ENCODE measurements at places on chromosomes 7 and 10.

GRCh38 chr7:21281193-21281592 is 146.7 kb upstream of the SP4 start:
- no peak for DNase-seq

GRCh38 chr7:98641646-98642500 is 24.8 kb downstream of the NPTX2 start:
- DNase-seq, result no peak

GRCh38 chr10:7161484-7162250 is 249.2 kb downstream of the SFMBT2 start:
- DNase-seq, result no peak

GRCh38 chr10:58201704-58202103 is 66.0 kb downstream of the IPMK start:
- DNase-seq, result no peak

GRCh38 chr10:47320812-47321211 is 1.4 kb upstream of the GDF2 start:
- DNase-seq, result no peak

DNA sequence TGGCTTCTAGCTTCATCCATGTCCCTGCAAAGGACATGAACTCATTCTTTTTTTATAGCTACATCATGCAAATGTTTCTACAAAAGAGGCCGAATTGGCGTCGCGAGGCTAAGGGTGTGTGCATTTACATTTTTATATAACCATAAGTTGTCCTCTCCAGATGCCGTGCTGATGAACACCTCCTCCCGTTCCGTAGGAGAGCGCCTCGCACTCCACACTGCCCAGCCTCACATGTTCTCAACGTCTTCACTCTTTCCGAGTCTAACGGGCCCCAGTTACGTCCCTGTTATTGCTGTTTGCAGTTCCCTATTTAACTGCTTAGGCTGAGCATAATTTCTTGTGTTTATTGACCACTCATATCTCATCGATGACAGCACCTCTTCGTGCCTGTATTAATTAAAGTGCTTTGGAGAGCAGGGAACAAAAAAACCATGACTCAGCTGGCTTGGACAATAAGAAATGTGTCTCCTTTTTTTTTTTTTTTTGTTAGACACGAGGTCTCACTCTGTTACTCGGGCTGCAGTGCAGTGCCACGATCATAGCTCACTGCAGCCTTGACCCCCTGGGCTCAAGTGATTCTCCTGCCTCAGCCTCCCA is 113.5 kb upstream of the SDK1 start:
- no peak for DNase-seq

DNA sequence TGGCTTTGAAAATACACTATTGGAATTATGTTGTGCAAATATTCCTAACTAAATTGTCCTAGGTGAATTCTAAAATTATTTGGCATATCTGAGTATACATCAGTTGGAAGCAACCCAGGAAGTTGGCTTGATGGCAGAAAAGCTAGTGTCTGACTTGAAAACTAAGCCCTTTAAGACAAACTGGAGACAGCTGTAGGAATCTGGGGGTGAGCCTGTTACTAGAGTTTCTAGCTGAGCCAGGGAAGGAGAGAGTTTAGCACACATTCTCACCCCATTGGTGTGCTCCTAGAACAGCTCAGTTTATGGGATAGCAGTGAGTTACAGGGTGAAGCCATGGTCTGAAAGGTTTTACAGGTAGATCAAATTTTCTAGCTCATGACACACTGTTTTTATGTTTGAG is 210.2 kb upstream of the SLC26A5 start:
- no peak for DNase-seq

GRCh38 chr7:123662755-123663154 is 7.1 kb downstream of the LMOD2 start:
- no peak for DNase-seq

- no peak for DNase-seq
These were observed 1651.0 kb downstream of the REEP3 start for GRCh38 chr10:65172249-65172648.

DNA sequence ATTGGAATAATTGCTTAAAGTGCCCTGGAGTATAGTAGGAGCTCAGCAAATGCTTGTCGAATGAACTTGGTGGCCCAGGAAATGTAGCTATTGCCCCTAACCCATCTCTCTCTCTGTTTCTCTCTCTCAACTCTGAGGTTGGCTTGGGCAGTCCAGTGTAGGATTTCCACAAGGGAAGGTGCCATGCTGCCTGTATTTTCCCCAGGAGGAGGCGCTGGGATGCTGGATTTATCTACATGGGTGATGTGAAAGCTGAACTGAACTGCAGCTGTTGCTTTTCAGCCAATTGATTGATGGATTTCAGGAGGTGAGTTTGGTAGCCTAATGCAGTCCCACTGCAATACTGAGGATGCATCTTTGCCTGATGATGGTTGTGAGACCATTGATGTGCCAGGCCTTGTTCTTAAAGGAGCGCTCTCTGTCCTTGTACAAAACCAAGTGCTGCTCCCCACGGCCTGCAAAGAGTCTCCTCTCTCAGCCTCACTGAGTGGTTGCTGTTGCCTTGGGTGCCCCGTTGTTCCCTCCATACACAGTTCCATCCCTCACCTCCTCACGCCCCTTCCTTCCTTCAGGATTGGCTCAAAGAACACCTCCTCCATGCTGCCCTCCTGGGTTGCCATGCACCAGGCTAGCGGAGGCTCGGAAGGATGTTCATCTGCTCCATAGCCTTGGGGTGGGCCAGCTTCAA is 200.6 kb downstream of the GLRX3 start:
- DNase-seq, result no peak

- DNase-seq, result no peak
These were observed 265.6 kb upstream of the FOXK1 start for GRCh38 chr7:4416396-4417056.

GRCh38 chr7:5170251-5170650 is 19.8 kb upstream of the WIPI2 start:
- no peak for DNase-seq

DNA sequence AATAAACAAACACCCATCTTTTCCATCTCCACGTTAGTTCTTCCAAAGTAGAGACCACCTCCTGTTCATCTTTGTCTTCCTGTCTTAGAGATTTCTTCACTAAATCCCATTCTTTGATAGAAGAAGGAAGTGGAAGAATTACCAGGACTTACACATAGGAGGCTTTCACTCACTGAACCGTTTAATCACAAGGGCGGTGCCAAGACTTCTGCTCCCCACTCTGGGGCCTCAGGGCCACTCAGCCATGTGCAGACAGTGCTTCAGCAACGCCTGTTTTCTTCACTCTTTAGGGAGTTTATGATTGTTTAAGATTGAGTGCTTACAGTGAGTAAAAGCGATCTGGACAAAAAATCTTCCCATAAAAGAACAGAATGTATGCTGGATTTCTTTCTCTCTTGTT is 63.9 kb upstream of the SORCS3 start:
- DNase-seq, result no peak

DNA sequence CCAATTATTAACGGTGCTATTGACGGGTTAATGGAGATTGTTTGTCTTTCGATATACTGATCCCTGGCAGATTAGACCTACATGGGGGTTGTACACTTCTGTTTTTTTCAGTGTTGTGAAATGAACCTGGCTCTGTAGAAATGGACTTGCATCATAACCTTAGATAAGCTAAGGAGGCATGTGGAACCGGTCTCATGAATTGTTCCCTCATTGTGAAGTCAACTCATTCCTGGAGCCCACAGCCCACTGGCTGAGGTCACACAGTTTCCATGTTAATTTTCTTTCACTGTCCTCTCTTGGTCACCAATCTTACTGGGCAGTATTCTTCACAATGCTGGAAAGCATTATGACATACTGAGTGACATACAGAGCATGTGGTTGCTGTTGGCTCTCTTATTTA is 202.8 kb downstream of the BMPER start:
- no peak for DNase-seq

DNA sequence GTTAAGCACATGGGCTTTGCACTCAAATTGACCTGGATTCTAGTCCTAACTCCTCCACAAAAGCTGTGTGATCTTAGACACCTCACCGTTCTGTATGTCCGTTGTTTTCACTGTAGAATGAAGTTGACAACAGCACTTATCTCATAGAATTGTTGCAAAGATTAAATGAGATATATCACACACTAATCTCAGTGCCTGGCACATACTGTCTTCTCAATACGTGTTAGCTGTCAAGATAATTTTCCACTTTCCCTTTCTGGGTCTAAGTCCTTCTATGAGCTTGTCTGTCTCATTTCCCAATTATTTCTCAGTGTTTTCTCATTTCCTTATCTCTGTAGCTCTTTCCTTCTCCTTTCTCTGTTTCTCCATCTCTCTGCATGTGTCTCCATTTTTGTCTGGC is 296.6 kb downstream of the KCNMA1 start:
- DNase-seq, result no peak

DNA sequence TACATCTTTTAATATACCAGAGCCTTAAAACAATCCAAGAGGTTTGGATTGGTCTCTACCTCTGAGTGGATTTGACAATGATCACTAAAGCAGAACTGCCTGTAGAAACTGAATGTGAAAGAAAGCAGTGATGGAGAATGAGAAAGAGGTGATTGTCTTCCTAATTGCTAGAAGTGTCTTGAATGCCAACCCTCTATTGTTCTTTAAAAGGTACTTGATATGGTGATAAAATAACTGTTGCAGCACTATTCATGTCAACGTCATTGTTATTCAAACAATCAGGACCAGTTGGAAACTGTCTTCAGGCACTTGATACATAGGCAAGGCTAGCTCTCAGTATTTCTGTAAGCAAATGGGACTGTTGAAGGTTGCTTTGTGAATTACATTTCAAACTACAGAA is 47.9 kb upstream of the ITPRID1 start:
- no peak for DNase-seq

DNA sequence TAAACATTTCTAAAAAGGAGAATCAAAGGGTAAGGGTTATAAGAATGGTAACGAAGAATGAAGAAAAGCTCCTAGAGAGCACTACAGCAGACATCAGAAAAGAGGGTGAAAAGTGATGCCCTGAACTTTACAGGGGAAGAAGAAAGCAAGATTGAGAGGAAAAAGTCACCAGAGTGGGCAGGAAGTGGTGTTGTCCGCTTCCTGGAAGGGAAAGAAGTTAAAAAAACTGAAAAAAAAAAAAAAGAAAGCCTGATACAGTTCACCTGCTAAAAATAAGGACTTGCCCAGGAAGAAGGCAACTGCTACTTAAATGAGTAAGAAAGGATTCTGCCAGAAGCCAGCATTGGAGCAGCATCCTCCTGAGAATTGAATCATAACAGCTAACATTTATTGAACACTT is 330.1 kb upstream of the PHF14 start:
- DNase-seq, result no peak

DNA sequence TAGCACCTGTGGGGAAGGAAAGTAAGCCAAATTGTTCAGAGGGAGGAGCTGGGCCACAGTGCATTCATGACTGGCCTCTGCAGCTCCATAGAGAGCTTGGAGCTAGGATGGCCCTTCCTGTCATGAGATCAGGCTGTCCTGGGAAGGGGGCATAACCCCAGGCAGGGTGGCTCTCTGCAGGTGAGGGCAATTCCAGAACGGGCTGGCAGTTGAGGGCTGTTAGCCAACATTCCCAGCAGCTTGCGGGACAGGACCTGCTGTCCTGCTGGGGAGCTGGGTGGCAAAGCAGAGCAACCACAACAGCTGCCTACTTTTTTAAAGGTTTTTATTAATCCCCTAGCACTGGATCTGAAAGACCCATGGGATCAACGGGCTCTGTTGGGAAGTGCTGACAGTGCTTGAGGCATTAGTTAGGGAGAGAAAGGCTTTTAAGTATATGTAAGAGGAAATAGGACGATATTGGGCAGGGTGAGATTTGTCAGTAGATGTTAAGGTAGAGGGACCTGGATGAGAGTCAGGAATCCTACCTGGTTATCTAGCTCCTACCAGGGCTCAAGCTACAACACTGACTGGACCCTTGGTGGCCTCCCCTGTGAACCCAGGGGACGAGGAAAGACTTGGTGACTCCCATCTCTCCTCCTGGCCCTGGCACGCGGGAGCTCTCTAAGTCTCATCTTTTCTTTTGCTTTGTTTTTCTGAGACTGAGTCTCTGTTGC is 77.8 kb downstream of the NAMPT start:
- DNase-seq, result no peak

- no peak for DNase-seq
These were observed 268.2 kb downstream of the PTEN start for GRCh38 chr10:88131511-88132139.

DNA sequence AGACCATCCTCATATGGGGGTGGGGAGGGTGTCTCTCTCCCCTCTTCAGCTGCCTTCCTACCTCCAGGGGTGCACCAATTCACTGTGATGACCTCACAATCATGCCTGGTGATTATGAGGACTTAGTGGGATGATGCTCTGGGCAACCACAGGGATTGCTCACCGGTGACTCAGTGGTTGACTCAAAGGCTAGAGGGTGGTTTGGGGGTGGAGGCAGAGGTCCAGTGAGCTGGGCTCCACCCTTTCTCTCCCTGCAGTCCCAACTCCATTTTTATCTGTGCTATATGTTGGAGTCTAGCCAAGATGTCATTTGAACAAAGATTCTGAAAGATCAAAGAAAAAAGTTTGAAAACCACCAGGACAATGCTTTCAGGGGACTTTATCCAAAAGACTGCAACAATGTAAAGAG is 286.9 kb downstream of the KCNMA1 start:
- DNase-seq, result no peak

DNA sequence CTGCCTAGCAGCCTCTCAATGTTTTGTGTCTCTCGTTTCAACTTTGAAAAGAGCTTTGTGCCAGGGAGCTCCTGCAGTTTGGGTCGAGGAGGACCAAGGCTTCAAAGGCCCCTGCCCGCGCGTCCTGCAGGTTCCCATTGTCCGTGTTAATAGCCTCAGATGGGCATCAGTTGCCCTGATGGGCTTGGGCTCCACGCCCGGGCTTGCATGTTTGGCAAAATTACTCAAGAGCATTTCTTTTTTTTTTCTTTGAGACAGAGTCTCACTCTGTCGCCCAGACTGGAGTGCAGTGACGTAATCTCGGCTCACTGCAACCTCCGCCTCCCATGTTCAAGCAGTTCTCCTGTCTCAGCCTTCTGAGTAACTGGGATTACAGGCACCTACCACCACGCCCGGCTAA is 636.6 kb downstream of the SDK1 start:
- DNase-seq, result no peak

DNA sequence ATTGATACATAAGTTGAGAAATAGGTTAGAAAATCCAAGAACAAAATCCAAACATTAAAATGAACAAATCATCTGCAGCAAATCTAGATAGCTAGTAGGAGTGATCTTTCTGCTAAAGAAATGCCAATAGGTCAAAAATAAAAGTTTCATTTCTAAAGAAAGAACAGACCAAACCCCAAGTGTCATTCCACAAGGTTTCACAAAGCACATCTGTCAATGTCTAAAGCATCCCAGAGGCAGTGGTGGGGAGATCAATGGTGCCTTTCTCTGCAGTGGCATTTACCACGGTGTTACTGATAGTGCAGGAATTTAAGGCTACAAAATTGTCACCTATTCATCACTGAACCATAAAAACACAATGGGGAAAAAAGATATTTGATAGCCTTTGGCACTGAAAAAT is 147.9 kb downstream of the PARD3 start:
- no peak for DNase-seq

GRCh38 chr7:105677410-105677730 is 96.1 kb upstream of the EFCAB10 start:
- DNase-seq, result no peak

- no peak for DNase-seq
These were observed 14.3 kb downstream of the GTPBP4 start for GRCh38 chr10:1002425-1003006.

Data from right renal pelvis (tissue), 4 donors.